ENCODE measurements at places on chromosomes 1 and 21.

- no peak for DNase-seq
These were observed 282.7 kb downstream of the HMCN1 start for GRCh38 chr1:186016856-186017255.

DNA sequence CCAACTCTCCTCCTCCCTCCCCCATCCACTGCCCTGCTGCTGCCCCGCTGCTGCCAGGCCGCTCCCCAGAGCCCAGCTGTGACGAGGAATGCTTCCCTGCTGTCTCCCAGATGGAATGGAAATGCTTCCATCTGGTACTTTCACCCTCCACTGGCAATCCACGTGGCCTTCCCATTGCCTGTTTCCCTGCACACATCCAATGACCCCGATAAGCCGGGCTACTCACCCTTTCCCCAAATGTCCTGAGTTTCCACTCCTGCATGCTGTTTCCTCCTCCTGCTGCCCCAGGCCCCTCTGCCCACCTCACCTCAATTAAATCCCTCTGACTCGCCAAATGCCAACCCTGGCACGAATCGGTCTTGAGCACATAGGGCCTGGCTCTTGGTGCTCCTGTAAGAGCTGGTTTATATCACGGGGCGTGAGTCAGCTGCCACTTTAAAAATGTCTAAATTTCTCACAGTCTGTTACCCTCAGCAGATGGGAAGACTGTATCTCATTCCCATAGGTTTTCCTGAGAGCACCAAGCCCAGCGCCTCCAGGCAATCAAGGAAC, 36.4 kb downstream of the MRAP start:
- DNase-seq, result no peak

DNA sequence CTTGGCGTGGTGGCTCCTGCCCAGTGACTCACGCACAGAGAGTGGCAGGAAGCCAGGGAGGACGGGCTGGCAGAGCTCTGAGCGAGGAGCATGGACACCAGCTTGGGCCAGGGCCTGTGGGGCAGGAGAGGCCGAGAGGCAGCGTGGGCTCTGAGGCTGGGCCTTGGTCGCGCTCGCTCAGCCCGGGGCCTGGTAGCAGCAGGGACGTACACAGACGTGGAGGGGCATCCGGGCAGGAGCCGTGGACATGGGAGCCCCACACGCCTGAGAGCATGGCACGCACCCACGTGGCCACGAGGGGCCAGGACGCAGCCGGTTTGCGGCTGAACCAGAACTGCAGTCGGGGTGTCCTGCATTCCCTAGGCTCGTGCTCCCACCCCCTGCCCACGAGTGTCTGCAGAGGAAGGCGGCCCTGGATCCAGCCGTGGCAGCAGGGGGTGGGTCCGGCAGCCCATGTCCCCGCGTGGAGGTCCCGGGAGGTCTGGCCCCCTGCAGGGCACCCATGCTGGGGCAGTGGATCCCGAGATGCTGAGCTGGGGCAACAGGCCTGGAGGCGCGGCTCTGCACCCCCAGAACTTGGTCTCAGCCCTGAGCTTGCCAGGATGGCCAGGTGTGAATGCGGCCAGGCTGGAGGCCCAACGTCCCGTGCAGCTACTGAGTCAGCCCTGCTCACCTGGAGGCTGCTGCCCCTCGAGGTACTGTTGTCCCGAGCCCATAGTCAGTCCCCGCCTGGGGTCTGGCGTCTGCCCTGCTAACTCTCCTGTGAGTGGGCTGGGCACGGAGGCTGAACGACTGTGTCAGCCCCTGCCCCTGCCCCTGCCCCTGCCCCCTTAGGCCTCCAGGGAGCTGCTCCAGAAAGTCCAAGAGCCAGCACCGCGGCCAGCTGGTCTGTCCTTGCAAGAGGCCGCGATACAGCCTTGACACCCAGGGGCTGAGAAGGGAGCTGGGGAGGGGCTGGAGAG, 61.6 kb downstream of the SLX9 start:
- no peak for DNase-seq

DNA sequence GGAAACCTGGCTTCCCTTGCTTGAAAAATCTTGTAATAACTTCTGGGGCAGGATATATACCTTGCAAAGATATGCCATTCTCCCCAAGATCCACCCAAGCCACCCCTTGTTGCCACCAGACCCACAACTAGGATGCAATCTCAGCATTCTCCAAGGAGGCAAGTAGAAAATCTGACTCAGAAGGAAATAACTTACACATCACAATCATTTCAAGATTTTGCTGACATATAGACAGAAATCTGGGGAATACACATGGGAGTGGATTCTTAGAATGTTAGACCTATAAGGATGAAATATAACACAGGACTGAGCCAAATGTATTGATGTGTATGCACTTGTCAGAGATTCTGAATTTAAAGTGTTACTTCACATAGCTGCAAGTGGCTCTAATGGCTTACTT, 14.8 kb upstream of the ZDHHC18 start:
- DNase-seq, result no peak

DNA sequence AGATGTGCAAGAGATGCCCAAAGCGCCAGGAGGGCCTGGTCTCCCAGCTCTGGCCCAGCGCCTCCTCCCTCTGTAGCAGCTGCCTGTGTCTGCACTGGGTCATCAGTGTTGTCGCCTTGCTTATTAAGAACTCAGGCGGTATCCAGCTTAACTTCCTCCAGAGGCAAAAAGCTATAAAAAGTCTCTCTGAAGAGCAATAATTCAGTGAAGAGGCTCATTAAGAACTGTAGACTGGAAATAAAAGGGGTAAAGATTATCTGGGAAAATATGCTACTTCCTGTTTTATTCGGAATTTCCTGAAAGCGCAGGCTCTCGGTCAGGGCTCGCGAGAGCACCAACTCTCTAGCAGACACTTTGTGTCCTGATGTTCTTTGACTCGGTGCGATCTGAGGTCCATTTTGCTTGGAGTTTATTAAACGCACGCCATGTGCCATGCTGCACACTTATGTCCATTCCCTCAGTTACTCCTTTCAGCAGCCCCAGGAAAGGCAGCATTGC, 70.4 kb downstream of the MRPS6 start:
- DNase-seq, result no peak

DNA sequence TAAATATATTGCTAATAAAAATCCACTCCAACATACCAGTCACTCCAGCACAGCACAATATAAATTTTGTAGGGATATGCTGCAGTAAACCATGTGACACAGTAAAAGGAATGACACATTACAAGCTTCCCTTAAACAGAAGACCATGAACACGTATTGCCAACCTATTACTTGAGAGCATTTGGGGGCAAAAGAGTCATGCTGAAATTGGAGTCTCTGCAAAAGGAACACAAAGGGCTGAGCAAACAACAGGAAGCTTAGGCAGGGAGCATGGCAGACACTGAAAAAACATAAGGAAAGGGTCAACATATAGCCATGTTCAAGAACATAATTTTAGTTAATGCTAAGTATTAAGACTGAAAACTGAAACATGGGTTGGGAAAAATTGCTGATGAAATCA, 214.5 kb downstream of the SMYD3 start:
- DNase-seq, result no peak

- no peak for DNase-seq
These were observed 44.6 kb downstream of the GLUL start for GRCh38 chr1:182347019-182347418.

DNA sequence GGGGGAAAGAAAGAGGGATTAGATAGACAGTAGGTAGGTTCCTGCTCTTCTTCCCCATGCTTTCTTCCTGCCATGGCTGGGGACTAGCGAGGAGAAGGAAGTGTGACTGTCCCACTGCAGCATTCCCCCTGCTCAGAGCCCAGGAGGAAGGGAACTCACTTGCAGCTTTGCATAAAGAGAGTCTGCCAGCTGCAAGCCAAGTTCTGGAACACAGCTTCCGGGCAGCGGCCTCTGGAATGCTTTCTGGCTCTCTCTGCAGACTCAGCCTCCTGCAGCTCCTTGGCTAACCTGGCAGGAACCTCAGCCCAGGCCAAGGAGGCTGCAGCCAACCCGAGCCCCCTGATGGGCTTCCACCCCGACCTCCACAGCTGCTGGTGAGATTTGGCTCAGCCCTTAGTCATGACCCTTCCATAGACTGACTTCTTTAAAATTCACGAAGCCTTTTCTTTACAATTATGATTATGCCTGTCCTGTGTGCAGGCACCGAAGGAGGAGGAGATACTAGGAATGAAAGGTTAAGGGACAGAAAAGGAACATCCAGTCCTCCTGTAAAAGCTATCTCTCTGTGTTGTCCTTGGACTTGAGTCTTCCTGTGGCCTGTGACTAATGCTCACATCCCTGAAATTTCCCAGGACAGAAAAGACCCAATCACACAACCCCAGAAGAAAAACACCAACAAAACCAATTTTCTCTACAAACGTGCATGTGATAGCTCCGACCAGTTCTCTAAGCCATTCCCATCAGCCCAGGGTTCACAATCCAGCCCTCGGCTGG, 108.2 kb upstream of the OLIG2 start:
- no peak for DNase-seq

GRCh38 chr21:42108554-42109340, 37.6 kb downstream of the UMODL1 start:
- DNase-seq, result no peak

- DNase-seq, result no peak
These were observed 98.6 kb upstream of the PPP2R5A start for GRCh38 chr1:212186427-212187207.

Data from KG1 (cell line).